ENCODE measurements at places on chromosomes 3 and 15. TPM values are rescaled to one million over a fixed set of nuclear protein-coding genes. Genes with fewer than 3 reads are reported as not detected.

Gene SENP8
- 2.7 TPM for total RNA-seq

Gene SPATA12
- total RNA-seq: not detected

Gene PATL2
- total RNA-seq: 38.5 TPM

Gene CASR
- 0.82 TPM for total RNA-seq

Gene CYP8B1
- total RNA-seq: not detected

Gene SERINC4
- 0.24 TPM for total RNA-seq

Gene CDC25A
- 18.8 TPM for total RNA-seq

DNA sequence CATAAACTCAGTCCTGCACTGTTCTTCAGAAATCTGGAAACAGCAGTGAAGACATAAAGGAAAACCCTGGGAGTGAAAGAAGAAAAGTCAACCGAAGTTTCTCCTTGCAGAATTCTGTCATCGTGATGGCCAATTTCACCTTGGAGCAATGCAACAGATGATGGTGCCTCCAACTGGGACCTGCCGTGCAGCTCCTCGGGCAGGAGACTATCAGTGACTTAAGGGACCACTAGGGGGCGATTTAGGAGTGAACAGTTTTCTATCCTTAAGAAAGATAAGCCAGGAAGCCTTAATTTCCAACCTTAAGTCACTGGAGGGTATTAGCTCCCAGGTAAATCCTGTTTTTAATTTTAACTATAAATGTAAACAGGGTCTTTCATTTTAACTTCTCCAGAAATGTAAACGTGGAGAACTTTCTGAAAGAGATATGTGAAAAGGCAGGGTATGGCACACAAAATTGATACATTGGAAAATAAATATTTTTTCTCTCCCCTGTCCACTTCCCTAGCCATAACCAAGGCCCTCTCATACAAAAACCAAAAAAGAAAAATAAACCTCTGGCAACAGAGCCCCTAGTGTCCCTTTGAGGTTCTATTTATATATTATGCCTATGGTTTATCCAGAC, 116.3 kb downstream of the PDZRN3 start:
- ATAC-seq: peak; percentile 44

DNA sequence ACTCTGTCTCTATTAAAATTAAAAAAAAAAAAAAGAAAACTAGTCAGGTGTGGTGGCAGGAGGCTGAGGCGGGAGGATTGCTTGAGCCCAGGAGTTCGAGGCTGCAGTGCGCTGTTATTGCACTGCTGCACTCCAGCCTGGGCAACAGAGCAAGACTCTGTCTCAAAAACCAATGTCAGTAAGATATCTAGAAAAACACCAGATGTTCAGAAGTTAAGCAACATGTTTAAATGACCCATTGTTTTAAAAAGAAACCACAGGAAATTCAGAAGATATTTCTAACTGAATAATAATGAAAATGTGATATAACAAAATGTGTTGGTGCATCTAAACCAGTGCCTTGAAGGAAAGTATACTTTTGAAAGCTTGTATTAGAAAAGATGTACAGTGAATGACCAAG, 203.4 kb upstream of the CGNL1 start:
- no peak for ATAC-seq

- no peak for ATAC-seq
Observed at GRCh38 chr3:151501923-151502632, 41.2 kb upstream of the IGSF10 start.

- no peak for ATAC-seq
Observed at GRCh38 chr3:111763001-111763471, 96.0 kb upstream of the PHLDB2 start.

DNA sequence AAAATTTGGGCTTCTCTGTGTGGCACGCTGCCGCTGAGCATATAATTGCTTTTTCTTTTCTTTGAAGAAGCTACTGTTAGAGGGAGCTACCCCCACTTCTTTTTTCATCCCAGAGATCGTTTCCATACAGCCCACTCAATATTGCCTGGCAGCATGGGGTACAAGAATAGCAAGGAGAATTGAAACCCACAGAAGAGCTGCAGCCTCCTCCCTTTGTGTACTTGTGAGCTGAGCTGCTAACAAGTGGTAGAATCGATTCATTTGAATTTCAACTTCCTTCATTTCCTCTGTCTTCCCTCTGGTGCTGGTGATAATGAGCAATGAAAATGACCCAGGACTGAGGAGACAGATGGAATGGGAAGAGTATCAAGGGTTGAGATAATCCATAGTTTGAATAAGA, 64.9 kb downstream of the LRRC3B start:
- no peak for ATAC-seq

- ATAC-seq: peak; percentile 85
Observed at GRCh38 chr3:27596334-27596841, 112.2 kb upstream of the SLC4A7 start.

- peak; percentile 56 for ATAC-seq
Observed at GRCh38 chr3:150286390-150287147, 121.5 kb upstream of the TSC22D2 start.

DNA sequence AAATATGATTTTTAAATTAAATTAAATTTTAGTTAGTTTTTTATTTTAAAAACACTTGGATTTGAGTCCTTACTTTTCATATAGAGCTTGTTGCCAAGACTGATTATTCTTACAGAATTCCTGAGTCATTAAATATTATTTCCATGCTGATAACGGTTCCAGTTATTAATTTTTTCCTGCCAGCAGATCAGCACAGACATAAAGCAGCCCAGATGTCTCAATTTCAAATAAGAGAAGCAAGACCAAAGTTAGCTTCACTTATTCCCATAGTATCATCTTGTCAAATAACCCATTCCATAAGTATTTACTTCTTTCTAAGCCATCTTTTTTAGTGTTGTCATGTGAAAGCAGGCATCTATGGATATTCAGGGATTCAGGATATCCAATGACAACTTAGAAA, 75.3 kb downstream of the SSR3 start:
- no peak for ATAC-seq

GRCh38 chr15:68768321-68768720, 52.4 kb downstream of the ANP32A start:
- ATAC-seq: peak; percentile 52

DNA sequence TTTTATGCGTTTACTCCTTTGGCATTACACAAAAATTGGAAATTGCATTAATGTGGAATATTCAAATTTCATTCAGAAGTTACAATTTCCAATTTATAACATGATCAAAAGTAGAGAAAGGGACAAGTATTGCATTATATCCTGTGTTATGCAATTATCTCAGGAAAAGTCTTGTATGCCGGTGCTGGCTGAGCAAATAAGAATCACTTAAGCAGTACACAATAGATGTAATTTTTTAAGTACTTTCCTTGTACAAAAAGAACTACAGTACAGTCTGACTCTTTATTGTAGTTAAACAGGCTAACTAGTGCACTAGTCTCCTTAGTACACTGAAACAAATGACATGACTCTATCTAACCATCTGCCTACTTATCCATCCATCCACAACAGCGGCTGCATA, 493.2 kb upstream of the KCNMB2 start:
- no peak for ATAC-seq

DNA sequence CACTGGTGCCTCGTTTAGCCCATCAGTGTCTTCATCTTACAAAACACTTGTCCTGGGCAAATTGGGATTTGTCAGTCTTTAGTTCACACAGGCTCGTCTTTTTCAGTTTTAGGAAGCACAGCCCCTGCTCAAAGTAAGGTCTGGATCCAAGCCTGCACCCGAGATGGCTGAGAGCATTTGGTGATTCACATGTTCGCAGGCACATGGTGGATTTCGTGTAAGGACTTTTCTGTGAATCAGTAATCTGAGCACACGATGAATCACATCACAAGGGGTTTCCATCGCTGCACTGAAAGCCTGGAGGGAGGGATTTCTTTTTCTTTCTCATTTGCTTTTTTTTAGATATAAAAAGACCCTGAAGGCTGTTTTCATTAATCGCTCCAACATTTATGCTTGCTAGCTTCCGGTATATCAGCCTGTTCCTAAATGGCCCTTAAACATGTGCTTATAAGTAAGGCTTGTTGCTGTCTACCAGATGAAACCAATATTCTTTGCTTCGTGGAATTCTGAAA, 435.6 kb upstream of the ATP10A start:
- no peak for ATAC-seq

GRCh38 chr3:14689247-14689980, 14.5 kb downstream of the C3orf20 start:
- no peak for ATAC-seq

- no peak for ATAC-seq
Observed at GRCh38 chr3:105516972-105517371, 150.3 kb downstream of the ALCAM start.

- no peak for ATAC-seq
Observed at GRCh38 chr3:85603378-85603777, 644.6 kb downstream of the CADM2 start.

DNA sequence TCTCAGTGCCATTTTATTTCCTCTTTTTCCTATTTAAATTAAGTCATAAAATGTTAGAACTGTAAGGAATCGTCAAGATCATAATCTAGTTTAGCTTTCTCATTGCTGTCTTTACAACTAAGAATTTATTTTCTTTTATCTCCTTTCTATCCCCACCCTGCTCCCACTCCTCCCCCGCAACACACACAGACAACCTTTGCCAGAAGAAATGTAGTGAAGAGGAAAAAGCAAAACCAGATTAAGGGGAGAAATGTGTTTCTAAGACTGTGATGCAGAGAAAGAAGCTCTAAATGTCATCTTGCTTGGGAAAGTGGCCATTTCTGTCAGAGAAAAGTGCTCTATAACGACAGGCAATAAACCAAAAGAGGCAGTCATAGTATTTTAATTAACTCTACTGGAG, 78.3 kb upstream of the MLF1 start:
- no peak for ATAC-seq

DNA sequence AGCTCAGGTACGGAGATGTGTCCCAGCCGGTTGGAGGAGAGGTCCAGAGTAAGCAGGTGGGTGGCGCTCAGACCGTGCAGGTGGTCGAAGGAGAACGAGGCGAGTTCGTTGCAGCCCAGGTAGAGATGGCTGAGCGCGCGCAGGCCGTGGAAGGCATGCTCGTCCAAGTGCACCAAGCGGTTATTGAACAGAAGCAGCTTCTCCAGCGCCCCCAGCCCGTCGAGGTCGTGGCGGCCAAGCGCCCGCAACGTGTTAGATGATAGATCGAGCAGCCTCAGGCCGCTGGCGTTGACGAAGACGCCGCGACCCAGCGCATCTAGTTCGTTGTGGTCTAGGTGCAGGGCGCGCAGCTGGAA, 648 bp downstream of the AMIGO3 start:
- no peak for ATAC-seq

- ATAC-seq: no peak
Observed at GRCh38 chr15:30985081-30985531, 6.3 kb downstream of the MTMR10 start.

DNA sequence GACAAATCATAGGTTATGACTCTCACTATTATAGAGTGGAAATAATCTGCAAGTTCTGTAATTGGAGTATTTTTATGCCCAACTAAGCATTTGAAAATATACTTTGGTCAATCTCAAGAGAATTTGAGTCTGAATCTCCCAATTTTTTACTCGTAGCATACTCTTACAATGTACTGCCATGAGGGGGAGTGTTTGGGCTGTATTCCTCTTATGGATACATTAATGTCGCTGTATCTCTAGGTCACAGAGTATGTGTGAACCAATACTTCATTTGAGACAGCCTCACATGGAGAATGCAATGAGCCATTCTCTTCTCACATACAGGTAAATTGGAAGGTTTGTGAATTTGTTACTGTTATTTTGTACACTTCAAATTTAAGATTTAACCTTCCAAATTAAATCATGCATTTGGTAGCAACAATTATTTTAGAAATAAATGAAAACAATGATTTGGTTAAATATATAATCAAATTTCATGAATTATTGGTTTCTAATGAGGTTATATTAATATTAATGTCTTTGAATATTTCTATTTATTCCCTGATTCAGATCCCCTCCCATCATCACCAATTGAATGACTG, 5.5 kb upstream of the CD200 start:
- peak; percentile 96 for ATAC-seq

DNA sequence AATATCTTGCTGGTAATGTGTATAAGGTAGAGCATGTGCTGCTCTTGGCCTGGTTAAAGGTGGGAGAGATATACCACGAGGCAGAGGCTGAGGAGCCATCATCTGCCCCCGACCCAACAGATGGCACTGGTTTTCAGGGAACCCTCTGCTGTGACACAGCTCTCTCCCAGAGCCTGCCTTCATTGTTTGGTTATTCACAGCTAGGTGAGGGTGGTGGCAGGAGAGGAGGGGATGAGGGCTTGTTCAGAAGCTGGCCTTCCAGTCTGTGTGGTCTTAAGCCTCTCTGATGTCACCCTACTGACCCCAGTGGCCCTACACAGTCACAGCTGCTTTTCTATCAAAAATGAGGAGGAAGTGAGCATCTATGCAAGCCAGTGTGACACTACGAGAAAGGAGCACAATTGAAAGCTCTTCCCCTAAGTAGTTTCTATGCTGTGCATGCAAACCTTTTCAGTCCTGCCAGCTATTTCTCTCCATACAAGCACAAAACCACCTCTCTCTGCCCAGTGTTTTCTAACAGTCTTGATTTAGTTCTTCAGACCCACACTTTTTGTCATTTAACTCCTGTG, 258.4 kb upstream of the AGTR1 start:
- no peak for ATAC-seq

DNA sequence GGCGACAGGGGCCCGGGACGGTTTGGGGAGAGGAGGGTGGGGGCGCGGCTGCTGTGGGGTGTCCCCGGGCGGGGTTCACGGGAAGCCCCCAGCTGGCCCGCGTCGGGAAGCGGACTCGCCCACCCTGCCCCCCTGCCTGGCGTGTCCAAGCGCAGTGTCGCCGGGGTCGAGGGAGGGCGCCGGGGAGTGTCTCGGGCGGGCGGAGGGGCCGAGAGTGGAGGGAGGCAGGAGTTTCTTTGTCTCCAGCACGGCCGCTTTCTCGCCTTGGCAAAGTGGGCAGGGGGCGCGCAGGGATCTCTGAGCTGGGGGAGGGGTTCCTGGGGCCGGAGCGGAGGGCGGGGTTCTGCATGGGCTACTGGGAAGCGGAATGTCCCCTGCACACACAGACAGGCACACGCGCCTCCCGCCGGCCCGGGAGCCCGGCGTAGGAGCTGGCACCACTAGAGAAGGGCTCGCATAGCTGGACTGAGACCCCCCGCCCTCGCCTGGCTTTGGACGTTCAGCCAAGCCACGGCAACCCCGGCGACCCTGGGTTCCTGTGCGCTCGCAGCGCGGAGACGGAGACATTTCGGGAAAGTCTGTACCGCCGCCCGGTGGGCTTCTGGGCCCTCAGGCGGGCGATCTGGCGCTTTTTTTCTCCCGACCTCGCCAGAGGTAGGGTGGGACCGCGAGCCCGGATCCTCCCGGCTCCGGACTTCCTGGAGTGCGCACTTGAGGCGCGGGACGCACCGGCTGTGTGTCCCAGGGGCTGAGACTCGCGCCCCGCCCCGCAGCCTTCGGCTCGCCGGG, 822 bp downstream of the ST8SIA2 start:
- ATAC-seq: no peak

- peak; percentile 68 for ATAC-seq
Observed at GRCh38 chr3:114418724-114419543, 125.1 kb downstream of the TIGIT start.

- no peak for ATAC-seq
Observed at GRCh38 chr3:151839313-151839631, 25.4 kb downstream of the AADAC start.

Data from activated T-helper 17 cell treated with anti-CD3 and anti-CD28 coated beads, Interleukin-2, amount 50 U/mL, for 72 hours (primary cell).